ENCODE measurements at places on chromosomes 11 and 22.

DNA sequence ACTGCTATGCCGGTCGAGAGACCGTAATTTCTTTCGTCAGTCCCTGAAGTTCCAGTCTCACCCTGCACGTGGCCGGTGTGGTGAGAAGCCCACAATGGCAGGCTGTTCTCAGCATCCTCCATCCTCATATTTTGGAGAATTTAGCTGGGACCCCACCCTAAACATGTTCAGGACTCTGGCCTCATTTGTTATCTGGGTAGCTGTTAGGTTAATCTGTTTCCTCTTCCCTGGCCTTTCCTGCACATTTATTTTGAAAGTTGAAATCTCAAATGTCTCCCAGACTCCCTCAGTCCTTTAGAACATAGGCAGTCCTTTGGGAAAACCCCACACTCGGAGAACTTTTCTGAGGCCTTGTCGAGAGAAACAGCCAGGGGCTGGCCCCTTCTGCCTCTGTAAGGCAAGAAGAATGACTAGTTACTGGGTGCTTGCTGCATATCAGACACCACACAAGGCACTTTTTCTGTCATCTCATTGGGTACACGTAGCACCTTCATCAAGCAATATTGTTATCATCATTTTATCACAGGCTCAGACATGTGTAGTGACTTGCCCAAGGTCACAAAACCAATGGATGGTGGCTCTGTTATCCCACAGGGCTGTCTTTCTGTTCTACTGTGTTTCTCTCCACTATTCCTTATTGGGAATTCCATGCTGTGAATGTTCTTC is 109.3 kb upstream of the CRYBB3 start:
- no peak for DNase-seq

DNA sequence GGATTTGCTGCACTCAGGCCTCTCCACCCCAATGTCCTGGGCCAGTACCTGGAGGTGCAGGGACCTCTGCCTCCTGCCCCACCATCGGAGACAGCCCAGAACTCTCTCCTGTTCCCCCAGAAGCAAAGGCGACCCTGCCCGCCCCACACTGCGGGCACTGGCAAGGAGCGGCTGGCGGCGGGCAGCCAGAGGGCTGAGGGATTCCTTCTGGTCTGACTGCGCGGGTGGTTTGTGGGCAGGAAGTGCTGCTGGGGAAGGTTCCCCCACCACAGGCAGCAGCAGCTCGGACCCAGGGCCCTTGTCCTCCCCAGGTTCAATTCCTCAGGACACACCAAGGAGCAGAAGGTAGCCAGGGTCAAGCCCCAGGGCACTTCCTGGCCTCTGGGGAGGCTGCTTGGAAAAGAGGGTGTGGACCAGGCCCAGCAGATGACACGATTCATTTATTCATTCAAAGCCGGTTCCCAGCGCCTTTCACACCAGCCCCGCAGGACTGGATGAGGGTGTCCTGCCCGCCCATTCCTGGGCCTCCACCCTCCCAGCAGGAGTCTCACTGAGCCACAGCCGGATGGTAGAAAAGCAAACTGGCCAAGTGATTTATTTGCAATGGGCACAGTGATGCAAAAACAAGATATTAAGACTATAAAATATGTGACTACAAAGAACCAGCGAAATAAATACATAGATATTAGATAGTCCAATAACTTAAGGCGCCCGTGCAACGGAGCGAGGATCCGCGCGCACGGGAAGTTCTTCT is 1.2 kb downstream of the PHLDA2 start:
- DNase-seq: no peak

DNA sequence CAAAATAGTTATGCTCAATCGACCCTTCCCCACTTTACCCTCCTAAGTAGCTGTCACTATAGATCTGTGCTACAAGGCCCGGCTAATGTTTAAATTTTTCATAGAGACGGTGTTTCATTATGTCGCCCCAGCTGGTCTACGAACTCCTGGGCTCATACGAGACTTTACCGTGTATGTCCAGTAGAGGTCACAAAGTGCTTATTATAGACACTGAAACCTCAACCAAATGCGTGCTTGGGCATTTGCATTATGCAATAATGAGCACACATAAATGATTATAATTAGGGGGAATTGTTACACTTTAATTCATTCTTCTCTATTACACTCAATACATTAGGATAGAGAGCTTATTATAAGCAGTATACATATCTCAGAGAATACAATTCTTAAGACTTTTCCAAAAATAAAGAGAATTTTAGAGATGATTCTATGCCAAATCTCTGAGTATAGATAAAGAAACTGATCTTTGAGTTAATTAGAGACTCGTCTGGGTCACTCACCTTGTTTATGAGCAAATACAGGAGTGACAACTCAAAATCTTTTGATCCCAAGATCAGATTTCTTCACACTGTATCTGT is 12.5 kb upstream of the MRPL16 start:
- DNase-seq: no peak

- DNase-seq: no peak
Observed at GRCh38 chr11:64614917-64615316, 23.9 kb downstream of the SLC22A12 start.

GRCh38 chr22:19503869-19504268 is 20.3 kb downstream of the CLDN5 start:
- DNase-seq: no peak

DNA sequence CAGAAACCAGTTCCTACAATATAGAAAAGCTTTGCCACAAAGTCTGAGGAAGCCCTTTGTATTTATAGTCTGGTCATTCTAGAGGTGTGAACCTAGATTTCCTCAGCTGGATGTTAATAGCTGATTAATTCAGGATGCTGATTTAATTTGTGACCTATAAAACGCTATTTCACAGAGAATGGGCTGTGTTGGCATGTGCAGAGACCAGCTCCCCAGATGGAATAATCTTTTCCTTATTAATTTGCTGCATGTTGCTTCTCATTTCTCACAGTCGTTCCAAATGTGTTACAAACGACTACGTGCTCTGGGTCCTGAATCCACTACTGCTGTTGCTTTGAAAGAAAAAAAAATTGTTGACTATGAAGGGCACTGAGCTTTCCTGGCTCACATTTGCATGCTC is 49.3 kb downstream of the BDNF start:
- DNase-seq: no peak

GRCh38 chr11:76792505-76793264 is 9.5 kb downstream of the TSKU start:
- no peak for DNase-seq

DNA sequence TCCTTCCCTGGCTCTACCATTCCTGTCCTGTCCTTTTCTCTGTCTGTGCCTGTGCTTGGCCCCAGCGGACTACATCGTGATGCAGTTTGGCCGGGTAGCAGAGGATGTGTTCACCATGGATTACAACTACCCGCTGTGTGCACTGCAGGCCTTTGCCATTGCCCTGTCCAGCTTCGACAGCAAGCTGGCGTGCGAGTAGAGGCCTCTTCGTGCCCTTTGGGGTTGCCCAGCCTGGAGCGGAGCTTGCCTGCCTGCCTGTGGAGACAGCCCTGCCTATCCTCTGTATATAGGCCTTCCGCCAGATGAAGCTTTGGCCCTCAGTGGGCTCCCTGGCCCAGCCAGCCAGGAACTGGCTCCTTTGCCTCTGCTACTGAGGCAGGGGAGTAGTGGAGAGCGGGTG is 20.4 kb downstream of the TUB start:
- no peak for DNase-seq

- no peak for DNase-seq
Observed at GRCh38 chr11:100677796-100678195, 9.3 kb upstream of the ARHGAP42 start.

GRCh38 chr11:66107600-66108510 is 37.8 kb downstream of the PACS1 start:
- DNase-seq: no peak

DNA sequence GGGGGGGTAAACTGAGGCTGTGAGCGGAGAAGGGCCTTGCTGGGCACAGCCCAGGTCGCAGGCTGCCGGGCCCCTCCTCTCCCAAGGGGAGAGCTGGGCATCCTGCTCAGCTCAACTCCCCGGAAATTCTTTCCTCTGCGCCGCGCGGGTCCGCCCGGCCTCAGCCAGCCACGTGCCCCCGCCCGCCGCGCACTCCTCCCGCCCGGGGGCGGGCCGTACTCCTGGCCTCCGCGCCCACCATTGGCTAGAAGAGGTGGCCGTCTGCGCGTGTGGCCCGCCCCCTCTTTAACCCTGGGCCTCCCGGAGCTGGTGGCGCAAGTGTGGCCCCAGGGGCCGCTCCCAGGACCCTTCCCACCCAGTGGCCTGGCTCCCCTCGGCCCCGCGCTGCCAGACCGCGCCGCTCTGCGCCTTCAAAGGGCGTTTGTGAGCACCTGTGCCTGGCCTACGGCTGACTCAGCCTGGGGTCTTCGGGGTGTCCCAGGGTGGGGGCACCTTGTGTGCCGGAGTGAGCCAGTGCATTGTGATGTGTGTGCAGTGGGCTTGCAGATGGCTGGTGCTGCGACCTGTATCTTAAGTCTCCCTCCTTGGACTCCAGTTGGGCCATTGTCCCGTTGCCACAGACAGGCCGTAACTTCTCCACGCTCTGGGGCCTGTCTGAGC is 2.0 kb downstream of the MRGPRF start:
- DNase-seq: peak; percentile 37
